ENCODE measurements at places on chromosomes 5 and 9.

DNA sequence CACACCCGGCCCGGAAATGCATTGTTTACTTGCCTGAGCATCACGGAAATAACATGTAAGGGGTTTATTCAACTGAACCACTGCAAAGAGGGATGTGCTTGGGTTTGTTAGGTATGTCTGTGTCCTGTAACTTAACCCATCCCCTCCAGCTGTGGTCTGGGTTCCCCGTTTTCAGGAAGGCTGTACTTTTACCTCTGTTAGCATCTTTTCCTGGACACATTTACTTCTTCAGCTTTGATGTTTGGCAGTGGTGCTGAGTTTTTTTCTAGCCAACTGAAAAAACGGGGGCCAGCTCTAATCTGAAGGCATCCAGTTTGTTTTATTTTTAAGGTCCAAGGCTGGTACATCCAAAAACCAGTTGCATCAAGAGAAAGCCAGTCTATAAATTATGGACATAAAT is 561.8 kb downstream of the BNC2 start:
- DNase-seq = no peak

DNA sequence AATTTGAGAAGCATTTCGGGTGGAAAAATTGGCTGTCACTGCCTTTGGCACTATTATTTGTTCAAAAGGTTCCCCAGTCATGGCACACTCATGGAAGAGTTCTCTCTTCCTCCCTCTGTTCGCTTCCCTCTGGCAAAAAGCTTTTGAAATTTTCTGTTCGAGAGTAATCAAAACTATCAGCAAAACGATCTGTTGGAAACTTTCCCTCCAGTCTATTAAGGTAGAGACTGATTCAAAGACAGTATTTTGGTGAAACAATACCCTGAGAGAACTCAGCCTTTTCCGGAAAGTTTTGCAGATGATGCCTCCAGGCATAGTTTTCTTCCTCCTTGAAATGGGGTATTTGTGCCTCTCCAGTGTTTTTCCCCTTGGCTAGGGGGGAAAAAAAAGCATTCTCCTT is 3.6 kb upstream of the LPAR1 start:
- DNase-seq = no peak

DNA sequence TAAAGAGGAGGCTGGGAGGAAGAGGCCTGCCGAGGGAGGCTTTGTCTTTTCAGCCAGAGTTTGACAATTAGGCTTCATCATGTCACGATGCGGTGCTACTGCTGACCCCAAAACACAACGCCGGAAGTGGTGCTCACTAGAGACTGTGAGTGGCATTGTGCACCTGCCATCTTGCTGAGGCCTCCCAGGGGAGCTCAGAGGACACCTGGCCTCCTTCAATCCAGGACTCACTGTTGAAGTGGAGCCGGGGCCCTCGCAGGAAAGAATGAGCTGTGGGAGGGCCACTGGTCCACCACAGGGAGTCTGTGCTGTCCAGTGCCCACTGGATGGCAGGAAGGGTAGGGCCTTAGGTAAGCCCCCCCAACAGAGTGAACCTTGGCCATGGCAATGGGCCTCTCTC is 12.7 kb upstream of the SLC25A48 start:
- DNase-seq = no peak

- no peak for DNase-seq
Measured at GRCh38 chr9:120267929-120268328, 312.0 kb downstream of the CDK5RAP2 start.

DNA sequence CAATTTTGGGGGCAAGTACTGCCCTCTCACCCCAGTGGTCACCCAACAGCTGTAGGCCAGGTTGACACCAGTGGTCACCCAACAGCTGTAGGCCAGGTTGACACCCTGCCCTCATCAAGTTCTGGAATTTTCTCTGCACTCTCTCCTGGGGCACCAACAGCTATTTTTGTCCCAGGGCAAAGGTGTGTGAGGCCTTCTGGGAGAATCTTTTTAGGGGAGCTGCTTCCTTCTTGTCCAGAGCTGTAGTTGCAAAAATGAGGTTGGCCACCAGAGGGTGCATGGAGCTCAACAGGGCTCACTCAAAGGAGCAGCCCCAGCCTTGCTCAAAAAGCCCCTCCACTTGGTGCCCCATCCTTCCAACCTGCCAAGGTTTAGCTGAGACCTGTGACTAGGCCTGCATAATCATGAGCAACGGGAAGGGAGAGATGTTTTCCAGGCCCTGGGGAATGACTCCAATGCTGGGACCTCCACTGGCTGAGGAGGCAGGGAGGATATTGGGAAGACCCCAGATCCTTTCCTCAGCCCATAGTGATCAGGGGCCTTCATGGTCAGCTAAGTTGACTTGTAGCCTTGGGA is 10.6 kb upstream of the P4HA2 start:
- peak; percentile 86 for DNase-seq

DNA sequence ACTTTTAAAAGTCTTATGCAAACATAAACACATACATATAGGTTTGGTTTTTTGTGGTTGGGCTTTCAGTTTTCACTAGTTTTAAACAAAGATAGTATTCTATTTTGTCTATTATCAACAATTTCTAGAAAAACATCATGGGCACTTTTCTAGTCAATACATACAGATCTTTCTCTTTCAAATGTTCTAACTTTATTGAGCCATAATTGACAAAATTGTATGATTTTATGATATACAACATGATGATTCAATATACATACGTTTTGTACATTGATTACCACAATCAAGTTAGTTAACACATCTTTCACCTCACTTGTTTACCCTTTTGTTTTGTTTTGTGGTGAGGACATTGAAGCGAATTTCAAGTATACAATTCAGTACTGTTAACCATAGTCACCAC is 265.9 kb downstream of the MCTP1 start:
- no peak for DNase-seq

GRCh38 chr9:23496489-23497136 is 329.4 kb downstream of the ELAVL2 start:
- no peak for DNase-seq

DNA sequence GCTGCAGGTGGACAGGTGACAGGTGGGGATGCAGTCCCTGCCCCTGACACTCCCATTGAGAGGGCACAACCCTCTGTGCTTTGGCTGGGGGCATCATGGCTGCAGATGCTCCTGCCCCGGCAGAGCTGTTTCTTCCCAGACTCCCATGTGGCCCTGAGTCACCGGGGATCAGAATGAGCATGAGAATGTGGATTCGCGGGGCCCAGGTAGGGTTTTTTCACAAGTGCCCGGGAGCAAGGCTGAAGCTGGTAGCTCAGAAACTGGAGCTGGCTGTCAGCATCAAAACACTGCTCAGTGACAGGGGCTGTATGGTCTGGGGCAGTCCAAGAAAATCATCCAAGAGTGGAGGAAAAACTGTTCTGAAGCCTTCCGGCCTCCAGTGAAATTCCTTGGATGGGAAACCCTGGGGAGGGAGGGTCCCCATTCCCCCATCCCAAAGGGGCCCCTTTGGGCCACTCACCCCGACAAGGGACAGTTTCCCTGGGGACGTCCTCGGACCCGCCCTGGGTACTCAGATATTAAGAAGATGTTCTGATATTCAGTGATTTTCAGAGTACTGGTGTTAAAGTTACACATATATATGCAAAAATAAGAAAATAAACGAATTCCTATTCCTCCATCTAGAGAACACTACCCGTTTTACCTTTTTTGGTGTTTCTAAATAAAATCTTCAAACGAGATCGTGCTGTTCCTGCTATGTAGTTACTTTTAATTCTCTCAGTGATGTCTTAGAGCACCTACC is 120.1 kb upstream of the LPCAT1 start:
- DNase-seq = no peak

DNA sequence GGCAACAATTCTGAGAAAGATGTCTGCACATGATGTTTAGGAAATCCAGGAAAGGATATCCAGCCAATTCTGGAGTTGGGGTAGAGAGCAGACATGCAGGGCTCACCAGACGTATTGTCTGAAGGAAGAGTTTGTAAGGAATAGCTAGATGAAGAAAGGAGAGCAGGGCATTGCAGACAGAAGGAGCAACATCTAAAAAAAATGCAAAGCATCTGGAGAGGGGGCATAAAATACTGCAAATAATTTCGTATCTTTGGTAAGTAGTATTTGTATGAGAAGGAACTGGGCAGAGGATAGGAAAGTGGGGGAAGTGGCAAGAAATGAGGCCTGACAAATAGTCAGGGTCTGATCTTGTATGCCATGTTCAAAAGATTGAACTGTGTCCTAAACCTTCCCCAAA is 74.8 kb downstream of the MACIR start:
- no peak for DNase-seq

GRCh38 chr9:16236311-16236710 is 634.2 kb downstream of the BNC2 start:
- no peak for DNase-seq

DNA sequence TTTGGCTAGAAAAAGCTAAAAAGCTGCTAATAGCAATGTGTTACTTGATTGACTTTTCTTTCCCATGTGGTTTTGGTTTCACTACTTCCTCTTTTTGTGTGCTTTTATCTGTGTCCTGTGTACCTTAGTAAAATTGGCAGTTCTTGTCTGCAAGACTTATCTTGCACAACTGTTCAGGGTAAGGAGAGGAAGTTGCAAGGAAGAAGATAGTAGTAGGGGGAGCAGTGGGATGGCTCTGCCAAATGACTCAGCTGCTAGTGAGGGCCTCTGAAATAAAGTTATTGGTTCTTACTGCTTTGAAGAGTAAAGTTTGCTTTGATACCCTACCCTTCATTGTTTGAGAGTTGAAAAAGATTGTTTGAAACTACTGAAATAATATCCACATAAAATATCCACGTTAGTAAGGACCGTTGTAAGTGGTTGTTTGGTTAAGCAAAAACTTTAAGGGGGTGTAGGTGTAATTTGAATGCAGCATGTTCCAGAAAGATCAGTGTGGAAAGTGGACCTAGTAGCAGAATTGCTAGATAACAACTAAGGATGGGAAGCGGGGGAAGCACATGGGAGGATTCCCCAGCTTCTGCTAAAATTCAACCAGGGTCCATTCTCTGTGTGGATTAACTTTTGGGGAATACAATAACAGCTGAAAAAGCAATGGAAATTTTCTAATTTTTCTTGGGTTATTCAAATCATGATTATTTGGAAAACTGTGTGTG is 123.5 kb downstream of the SCAMP1 start:
- DNase-seq = no peak

- peak; percentile 72 for DNase-seq
Measured at GRCh38 chr5:172868924-172869591, 35.0 kb downstream of the ERGIC1 start.

DNA sequence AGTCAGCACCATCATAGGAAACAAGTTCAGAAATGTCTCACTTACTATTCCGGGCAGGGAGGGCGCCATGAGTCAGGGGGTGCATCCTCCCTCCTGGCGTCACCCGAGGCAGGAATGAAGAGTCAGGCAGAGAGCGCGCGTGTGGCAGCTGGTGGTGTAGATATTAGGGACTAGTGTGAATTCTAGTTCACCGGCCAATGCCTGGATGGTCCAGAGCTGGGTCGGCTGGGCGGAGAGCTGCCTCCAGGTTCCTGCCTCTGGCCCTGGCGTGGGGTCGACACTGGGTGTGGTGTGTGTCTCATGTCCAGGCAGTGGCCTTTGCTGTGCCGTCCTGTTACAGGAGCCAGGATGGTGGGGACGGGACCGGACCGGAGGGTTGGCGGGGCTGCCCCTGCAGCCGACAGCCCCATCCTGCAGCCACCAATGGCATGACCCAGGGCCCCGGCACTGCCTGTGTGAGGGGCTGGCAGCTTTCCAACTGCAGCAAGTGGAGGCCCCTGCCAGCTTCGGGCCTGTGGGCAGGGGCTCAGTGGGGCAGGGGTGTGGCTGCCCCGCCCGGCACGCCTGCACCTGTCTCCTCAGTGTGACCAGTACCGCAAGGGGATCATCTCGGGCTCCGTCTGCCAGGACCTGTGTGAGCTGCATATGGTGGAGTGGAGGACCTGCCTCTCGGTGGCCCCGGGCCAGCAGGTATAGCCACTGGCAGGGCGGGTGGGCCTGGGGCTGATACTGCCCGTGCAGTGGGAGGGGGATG is 9.1 kb downstream of the DIPK1B start:
- no peak for DNase-seq

- DNase-seq = peak; percentile 60
Measured at GRCh38 chr9:96061293-96061987, 185.9 kb downstream of the ERCC6L2 start.

- DNase-seq = no peak
Measured at GRCh38 chr5:44881266-44881665, 72.5 kb downstream of the MRPS30 start.

- no peak for DNase-seq
Measured at GRCh38 chr9:74132986-74133385, 364.1 kb upstream of the RORB start.

GRCh38 chr5:1129711-1130055 is 17.8 kb upstream of the SLC12A7 start:
- DNase-seq = no peak

DNA sequence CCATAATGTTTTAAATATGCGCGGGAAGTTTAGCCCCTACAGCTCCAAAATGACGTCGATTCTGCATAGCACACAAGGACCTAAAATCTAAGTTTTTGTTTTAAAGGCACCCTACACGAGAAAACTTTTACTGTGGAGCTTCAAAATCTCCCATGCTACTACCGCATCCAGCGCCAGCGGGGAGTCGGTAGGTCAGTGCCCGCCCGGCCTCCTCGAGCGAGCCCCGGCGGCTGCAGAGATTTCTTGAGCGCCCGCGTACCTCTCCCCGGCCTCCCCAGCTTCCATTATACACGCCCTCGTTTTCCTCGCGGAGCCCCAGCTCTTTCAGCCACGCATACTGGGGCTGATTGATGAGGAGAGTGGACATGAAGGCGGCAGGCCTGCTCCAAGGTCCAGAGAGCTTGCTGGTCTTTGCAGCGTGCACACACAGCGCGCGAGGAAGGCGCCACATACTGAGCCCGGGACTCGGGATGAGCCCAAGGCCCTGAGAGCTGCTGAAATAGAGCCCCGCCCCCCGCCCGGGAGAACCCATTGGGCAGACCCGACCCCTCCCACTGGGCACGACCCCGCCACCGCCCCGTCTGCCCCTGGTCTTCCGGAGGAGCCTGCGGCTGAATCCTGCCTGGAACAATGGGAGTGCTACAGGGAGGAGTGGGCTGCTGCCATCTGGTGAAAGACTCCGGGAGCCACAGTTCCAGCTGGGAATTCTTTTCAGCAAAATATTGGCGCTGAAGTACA is at the start of gene ALDH7A1:
TSS of gene ALDH7A1 (minus strand) at position 472 of the 738 bp plus-strand sequence. CDS start at position 451, 21 bp downstream.
- peak; percentile 86 for DNase-seq

DNA sequence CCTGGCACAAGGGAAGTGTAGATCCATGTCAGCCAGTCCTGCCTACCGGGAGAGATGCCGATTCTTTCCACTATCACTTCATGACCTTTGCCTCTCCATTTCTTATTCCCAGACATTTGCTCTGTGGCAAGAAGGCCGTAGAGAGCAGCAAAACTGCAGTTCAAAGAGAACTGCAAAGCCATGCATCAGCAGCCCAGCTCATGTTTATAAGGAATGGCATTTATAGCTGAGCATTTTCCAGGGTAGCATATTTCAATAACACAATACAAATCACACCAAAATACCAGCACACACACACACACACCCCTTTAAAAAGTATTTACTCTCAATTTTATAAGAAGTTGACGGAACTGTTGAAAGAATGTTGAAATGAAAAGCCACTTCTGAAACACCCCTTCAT is 126.7 kb upstream of the EGFLAM start:
- DNase-seq = no peak

Data from dorsolateral prefrontal cortex (tissue), 122 donors.